ENCODE measurements at places on chromosomes 5 and 9.

DNA sequence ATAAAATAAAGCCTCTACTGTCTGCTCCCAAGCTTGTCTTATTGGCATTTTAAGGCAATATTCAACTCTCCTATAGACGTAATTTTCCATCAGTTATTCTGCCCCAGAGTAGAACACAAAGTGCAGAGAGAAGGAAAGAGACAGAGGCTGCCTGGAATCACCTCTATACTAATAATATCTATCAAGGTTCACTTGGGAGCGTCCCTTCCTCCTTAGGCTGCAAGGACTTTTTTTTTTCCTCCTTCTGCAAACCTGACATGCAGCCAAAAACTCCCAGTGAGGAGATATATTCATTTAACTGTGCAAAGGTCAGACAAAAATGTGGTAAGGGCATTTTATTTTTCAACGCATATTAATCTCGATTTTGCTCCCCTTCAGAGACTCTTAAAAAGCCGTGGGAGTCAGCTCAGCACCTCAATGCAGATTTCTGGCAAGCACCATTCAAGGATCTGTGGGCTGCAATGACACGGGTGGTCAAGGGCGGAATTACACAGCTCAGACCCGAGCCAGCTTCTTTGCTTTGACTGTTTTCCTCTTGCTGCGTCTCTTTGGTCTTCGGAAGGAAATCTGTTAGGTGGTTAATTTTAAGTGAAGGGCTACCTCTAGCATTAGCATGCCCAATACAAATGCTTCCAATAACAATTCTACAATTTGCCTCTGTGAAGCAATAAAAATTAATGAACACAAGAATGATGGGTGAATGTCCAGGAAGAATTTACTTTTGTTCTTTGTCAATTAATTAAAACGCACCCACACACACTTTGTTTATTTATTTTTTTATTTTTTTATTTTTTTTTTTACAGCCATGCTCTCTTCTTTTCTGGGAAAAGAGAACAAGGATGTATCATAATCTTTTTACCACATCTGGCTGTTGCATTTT lies 587.7 kb upstream of the GRAMD2B start:
- DNase-seq: peak; percentile 6

DNA sequence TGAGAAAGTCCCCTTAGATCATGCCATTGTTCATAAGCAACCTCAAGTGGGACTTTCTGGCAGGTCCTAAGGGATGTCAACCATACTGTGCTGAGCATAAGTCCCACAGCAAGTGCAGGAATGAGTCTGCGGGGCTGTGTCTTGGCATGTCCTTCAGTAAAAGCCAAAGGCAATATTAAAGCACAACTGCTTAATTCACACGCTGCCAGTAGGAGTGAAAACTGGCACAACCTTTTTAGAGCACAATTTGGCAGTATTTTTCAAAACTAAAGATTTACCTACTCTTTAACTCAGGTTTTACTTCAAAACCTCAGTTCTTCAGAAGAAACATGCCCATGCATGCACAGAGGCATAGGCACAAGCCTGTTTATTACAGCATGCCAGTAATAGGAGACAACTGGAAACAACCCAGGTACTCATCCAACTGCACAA lies 24.4 kb upstream of the SMAD5 start:
- peak; percentile 12 for DNase-seq

DNA sequence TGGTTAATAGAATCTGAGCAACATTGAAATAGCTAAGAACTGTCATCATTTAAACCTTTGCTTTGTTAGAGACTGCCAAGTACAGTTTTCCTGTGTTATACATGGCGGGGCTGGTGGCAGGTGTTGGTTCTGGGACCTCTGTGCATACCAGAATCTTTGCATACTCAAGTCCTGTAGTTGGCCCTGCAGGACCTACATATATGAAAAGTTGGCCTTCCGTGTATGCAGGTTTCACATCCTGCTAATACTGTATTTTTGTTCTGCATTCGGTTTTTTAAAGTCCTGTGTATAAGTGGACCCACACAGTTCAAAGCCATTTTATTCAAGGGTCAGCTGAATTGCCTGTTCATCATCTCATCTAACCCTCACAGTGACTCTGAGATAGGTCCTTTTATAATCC lies 36.4 kb downstream of the LARP1 start:
- DNase-seq: no peak

GRCh38 chr5:36396640-36397039 lies 94.9 kb upstream of the RANBP3L start:
- no peak for DNase-seq

GRCh38 chr5:96113170-96113939 lies 151.7 kb upstream of the ELL2 start:
- DNase-seq: no peak

- DNase-seq: no peak
These were observed 25.2 kb upstream of the PITX1 start for GRCh38 chr5:135059000-135059923.

- no peak for DNase-seq
These were observed 111.6 kb downstream of the WNK2 start for GRCh38 chr9:93295456-93296076.

DNA sequence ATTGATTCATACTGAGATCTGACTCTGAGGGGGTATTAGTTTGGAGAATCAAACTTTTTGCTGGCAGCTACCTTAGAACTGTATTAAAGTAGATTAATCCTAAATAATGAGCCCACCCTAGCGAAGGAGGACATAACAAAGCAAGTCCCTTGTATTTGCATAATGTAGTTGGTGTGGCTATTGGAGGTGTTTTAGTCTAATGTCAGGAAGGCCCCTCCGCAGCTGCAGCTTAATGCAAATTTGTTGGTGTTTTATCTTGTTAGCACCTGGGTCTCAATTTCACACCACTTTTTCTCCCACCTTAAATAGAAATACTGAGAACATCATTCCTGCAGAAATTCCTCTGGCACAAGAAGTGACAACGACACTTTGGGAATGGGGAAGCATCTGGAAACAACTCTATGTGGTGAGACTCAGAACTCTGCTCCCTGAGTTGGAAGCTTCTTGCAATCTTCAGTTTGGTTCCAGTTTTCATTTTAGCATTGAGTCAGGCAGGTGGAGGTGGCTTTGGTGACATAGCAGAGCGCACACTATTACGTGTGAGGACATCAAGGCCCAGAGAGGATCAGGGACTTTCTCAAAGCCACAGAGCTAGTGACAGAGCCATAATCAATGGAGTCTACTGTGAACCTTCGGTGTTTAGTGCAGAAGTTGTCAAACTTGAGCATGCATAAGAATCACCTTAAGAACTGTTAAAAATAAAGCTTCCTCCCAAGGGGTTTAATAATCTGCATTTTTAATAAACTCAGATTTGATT lies 33.9 kb downstream of the DOCK2 start:
- DNase-seq: peak; percentile 50

DNA sequence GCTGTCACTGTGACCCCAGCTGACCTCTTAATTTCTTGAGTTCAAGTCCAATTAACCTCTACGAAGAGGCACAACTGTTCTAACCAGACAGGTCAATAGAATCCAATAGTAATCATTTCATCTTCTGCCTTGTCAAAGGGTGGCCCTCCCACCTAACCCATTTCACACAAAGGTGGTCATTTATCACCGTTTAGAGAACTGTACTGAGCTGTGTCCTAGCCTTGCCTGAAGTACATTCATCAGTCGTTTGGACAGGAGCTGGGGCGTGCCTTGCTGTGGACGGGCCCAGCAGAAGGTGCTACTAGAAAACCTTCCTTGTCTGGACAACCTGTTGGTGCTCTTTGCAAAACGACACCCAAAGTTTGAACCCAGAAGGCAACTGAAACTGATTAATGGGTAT lies 605.4 kb downstream of the ISL1 start:
- no peak for DNase-seq

- DNase-seq: no peak
These were observed 294.8 kb downstream of the AOPEP start for GRCh38 chr9:95021166-95021886.

- DNase-seq: no peak
These were observed 69.0 kb downstream of the MVB12B start for GRCh38 chr9:126395439-126396212.

DNA sequence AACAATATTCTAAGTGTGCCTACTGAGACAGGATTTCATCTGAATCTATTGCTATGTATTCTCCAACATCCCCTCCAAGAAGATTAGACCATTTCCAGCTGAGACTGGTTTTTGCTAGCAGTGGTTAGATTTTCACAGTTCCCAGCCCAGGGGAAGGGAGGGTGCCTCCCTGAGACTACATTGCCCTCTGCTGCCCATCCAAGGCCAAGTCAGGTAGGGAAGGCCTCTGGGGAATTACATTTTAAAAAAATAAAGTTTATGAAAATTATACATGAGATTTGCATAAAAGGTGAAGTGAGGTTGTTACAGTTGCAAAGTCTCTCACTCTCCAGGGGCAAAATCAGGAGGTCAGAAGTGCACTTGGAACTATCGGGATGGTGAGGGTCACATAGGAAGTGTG lies 28.0 kb upstream of the SYK start:
- DNase-seq: no peak

DNA sequence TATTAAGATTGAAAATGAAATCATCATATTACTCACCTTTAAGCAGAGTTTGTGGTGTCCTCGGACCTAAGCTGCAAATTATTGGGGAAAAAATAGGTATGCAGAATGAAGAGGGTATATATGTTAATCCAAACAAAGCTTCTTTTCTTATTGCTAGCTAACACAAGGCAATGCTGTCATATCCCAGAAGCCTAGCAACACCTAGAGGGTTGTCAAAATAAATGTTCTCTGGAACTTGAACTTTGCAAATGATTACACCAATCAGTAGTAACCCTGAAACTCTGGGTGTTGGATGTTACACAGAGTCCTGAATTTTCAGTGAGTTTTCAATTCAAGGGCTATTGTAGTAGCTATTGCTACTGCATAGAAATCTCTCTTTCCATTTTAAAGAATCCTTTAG lies at the start of gene C6:
Gene C6, minus strand, starts transcription at position 193 of the 400 bp plus-strand sequence. CDS start 10,302 bp downstream, outside the sequence.
- no peak for DNase-seq

GRCh38 chr9:99416007-99416406 lies 193.9 kb downstream of the SEC61B start:
- peak; percentile 10 for DNase-seq

- DNase-seq: no peak
These were observed 12.1 kb downstream of the MELK start for GRCh38 chr9:36584620-36585460.

- DNase-seq: no peak
These were observed 528.1 kb upstream of the ST8SIA4 start for GRCh38 chr5:101431201-101431600.

DNA sequence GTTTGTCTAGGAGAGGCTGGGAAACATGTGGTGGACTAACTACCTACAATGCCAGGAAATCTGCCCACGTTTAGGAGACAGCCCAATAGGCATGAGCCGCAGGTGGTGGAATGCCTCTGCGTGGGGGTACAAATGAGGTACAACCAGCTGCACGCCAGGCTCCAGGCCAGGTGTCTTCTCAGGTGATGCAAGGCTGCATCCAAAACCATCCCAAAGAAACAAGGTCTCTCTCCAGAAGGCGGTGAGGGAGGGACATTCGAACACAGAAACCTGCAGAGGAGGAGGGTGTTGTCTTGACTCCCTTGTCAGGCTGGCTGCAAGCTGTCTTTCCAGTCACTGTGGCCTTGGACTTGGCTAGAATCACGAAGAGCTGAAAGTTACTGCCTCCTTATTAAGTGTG lies 11.6 kb downstream of the ANKH start:
- no peak for DNase-seq

GRCh38 chr5:27568811-27569210 lies 530.4 kb upstream of the CDH9 start:
- DNase-seq: no peak

DNA sequence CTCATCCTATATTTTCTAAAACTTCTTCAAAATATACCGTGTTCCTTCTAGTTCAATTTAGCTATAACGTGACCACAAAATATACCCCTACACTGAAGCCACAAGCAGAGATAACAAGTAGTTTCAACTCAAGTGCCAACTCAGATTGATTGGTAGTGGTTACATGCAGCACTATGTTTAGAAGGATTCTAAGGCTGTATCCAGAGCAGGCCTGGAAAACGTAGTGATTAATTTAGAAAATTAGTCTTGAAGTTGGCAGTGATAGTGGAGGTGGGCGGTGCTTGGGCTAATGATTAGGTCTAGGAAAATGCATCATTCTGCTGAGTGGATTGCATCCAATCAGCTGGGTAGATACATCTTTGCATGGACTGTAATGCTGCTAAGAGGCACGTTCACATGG lies 61.5 kb downstream of the MAMDC2 start:
- no peak for DNase-seq

DNA sequence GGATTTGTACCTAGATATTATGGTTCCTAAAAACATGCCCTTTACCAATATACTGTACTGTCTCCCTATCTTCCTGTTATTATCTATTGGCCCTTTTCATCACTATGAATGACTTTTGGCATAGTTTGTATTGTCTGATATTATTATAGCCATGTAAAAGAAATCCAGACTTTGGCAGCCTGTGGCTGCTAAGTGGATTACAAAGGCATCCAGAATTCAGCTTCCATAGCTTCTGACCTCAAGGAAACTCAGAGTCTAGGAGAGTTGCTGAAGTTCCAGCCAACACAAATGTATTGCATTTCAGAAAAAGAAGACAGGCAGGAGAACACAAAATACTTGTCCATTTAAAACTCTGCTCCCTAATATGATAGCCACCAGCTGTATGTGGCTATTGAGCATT lies 319.2 kb upstream of the MPDZ start:
- DNase-seq: no peak

- no peak for DNase-seq
These were observed 97.9 kb downstream of the COL23A1 start for GRCh38 chr5:178492278-178492677.
